ENCODE measurements at places on chromosomes 3 and 15.

DNA sequence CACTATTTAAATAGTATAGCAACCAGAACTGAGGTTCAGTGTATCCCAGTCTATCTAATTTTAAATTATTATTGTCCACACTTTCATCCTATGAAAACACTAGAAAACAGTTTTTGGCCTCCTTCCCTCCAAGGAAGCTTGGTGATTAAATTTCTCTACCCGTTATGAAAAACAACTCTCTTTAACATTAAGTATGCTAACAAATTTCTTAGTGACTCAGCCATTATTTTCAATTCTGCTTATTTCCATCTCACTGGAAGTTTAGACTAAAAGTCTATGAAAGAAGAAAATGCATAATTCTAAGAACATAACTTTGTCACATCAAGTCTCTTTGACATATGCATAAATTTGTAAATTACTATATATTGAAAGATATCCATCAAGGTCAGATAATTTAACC lies 185.2 kb downstream of the NSUN3 start:
- DNase-seq: no peak

- DNase-seq: no peak
Measured at GRCh38 chr3:104561324-104561723, 805.4 kb upstream of the ALCAM start.

- DNase-seq: peak; percentile 20
Measured at GRCh38 chr3:14352002-14352627, 50.3 kb upstream of the SLC6A6 start.

GRCh38 chr3:73465926-73466325 lies 158.8 kb downstream of the PDZRN3 start:
- no peak for DNase-seq

GRCh38 chr15:84883466-84883865 lies 996 bp upstream of the SLC28A1 start:
- no peak for DNase-seq

GRCh38 chr3:68893600-68894239 lies 38.6 kb downstream of the TAFA4 start:
- no peak for DNase-seq

- DNase-seq: no peak
Measured at GRCh38 chr3:172209333-172210321, 170.2 kb downstream of the FNDC3B start.

DNA sequence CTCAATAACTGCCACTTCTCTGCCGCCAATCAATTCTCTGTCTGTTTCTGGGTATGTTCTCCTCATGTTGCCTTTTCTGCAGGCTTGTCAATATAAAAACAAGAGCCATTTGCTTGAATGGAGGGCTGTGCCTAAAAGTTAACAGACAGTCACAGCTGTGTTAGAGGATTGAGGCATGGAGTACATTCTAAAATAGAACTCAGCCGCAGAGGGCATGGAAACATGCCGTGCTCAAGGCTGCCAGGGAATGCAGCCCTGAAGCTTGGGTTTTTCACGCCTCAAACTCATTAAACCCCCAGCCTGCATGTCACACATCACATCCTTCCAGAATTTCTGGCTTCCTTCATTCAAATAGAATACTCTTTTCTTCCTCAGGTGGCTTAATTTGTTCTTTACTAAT lies 166.6 kb downstream of the TPRG1 start:
- no peak for DNase-seq

GRCh38 chr3:81913886-81914663 lies 152.6 kb upstream of the GBE1 start:
- DNase-seq: no peak

DNA sequence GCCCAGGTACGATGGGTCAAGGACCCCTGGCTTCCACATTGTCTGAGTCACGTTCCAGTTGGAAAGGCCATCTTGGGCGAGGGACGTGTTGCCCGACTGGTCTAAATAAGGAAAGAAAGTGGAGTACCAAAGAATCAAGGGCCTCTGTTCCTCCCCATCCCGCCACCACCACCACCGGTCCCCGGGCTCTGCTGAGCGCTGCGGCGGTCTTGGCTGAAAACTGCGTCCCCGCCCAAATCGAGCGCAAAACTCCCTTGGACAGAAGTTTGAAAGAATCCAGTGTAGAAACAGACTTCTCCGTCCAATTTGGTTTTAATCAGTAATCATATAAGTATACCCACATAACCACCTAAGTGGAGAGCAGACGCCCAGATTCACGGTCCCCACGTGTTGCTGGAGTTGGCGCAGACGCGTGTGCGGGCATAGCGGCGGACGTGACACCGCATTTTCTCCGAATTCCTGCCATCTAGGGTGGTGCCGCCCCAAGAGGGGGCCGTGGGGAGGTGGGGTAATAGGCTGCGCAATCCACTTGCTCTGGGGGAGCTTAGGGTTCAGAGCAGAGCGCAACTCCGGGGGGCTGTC lies 243.8 kb upstream of the TOPAZ1 start:
- DNase-seq: peak; percentile 29

DNA sequence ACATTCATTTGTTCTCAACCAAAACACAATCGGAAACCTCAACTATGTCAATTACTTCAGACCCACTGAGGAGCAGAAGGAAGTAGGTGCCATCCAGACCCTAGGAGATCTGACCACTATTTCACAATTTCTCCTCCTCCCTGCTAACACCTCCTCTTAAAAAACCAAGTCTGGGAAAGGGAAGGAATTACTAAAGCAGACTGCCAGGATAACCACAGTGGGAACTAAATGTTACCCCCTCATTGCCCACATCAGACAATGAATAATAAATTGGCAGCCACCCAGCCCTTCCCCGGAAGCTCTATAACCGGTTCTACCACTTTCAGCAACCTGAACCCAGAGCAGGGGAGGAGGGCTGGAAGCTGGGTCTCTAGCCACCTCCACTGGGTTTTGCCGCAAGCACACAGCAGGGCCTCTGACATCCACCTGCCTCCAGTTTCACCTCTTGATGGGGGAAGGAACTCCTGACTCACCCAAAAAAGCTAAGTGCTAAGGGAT lies 17.6 kb downstream of the C15orf62 start:
- no peak for DNase-seq

DNA sequence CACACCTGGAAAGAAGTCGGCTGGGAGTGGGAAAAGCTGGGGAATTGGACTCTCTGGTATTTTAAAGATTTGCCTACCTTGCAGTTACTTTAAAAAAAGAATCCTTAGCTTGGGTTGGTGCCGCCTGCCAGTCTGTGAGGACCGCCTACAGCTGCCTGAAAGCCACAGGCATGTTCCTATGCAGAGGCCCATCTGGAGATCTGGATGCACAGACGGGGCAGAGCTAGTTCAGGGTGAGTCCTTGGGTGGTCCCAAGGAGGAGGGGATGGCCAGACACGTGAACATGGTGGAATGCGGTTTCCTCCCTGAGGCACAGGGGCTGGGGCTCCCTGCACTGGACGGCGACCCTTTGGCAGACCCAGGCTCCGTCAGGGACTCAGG lies 113.2 kb upstream of the IQSEC1 start:
- DNase-seq: no peak

- DNase-seq: no peak
Measured at GRCh38 chr3:16303037-16303575, 38.1 kb downstream of the OXNAD1 start.

- no peak for DNase-seq
Measured at GRCh38 chr15:39246523-39246922, 334.4 kb upstream of the THBS1 start.

DNA sequence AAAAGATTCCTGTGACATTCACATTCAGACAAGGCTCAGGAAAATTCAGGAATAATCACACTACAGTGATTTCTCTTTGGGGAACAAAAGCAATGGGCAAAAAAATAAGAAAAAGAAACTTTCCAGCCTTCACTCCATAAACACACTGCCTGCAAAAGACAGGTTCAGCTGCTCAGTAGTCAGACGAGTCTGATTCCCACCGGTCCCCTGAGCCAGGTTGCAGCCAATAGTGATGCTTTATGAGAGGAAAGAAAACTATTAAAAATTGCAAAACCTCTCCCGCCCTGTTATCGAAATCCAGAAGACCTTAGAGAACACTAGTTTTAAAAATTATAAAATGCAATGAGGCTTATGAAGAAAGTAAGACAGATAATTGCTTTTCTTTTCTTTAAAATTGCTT lies 8.5 kb downstream of the PLCH1 start:
- no peak for DNase-seq

- no peak for DNase-seq
Measured at GRCh38 chr3:123791898-123792297, 92.2 kb downstream of the MYLK start.

- no peak for DNase-seq
Measured at GRCh38 chr3:55718074-55718473, 231.0 kb upstream of the WNT5A start.

DNA sequence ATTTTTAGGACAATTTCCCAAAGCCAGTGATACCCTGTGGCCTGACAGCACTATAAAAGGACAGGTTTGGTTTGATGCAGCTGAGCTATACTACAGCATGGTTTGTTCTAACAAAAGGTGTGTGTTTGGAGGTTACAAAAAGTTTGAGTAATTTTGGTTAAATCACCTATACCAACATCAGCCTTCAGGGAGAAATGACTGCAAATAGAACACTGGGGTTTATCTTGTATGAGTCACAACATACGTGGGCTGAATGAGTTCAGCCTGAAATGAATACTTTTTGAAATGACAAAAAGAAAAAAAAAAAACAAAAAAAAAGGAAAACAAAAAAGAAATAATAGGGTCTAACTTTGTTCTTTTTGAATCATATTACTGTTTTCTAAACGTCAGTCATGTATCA lies 345.7 kb downstream of the CNTN3 start:
- no peak for DNase-seq

DNA sequence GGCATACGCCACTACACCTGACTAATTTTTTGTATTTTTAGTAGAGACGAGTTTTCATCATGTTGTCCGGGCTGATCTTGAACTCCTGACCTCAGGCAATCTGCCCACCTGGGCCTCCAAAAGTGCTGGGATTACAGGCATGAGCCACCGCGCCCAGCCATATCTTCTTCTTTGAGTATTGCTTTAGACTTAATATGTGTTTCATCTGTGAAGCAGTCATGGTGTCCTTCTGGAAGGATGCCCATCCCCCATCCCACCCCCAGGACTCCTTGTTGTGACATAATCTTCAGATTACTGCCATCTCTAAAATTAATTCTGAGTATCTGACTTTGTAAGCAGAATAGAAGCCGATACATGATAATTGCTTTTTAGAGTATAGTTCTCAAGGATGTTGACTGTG lies 57.7 kb downstream of the KLHL25 start:
- DNase-seq: no peak

DNA sequence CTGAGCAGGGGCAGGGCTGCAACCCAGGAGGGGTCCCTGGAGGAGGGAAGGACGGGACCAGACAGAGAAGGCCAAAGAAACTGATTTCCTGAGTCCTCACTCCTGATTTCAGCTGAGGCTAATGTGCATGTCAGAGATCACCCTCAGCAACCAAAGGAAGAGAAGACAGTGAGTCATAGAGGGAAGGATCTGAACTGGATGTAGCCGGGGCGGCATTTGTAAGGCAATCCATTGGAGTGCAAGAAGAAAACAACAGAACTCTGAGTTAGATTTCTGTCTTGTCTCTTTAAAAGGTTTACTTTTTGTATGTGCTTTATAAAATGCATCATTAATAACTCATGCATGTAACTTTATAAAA lies 105.3 kb upstream of the AGBL1 start:
- DNase-seq: no peak

DNA sequence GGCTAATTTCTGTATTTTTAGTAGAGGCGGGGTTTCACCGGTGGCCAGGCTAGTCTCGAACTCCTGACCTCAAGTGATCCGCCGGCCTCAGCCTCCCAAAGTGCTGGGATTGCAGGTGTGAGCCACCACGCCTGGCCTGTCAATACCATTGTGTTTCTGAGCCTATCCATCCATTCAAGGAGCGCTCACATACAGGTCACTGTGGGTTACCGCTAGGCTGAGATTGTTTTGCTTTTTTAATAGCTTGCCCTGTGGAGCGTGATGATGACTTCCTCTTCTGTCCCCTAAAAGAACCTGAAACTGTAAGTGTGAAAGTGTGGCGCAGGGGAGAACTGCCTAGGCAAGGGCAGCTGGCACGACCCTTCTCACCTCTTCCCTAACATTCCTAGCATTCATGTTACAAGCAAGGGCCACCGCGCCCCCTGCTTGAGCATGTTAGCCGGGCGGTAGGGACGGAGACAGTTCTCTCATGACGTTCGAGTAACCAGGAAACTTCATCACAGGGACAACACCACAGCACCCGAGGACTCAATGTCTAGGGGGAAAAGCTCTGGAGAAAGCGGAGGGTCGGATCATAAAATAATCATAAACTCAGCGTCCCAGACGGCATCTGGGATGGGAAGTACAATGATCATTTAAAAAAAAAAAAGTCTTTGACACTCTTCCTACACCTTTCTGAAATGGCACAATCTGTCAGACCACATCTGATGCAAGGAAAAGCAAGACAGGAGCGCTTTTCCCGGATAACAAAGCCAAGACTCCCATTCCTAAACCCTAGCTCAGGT lies 790 bp downstream of the LAMP3 start:
- peak; percentile 80 for DNase-seq

GRCh38 chr15:61118885-61119284 lies 110.2 kb downstream of the RORA start:
- no peak for DNase-seq

DNA sequence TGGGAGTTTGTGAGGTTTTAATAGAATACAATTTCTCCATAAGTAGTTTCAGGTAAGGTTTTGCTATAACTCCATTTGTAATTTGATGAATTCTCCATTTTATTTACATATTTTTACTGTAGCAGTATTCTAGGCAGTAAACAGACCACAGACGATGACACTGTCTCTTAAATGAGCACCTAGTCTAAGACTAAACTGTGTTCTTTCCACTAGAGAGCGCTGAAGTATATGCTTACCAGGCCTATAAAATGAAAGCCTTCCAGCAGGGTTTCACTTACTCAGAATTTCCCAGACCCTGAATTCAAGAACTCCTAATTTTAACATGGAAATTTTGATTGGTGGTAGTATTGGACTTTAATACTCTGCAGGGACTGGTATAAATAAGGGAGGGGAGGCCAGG lies 41.6 kb downstream of the POLG start:
- no peak for DNase-seq

GRCh38 chr3:195735036-195735695 lies 14.4 kb downstream of the MUC20 start:
- no peak for DNase-seq

GRCh38 chr3:10994306-10994705 lies 1.8 kb downstream of the SLC6A1 start:
- DNase-seq: no peak

DNA sequence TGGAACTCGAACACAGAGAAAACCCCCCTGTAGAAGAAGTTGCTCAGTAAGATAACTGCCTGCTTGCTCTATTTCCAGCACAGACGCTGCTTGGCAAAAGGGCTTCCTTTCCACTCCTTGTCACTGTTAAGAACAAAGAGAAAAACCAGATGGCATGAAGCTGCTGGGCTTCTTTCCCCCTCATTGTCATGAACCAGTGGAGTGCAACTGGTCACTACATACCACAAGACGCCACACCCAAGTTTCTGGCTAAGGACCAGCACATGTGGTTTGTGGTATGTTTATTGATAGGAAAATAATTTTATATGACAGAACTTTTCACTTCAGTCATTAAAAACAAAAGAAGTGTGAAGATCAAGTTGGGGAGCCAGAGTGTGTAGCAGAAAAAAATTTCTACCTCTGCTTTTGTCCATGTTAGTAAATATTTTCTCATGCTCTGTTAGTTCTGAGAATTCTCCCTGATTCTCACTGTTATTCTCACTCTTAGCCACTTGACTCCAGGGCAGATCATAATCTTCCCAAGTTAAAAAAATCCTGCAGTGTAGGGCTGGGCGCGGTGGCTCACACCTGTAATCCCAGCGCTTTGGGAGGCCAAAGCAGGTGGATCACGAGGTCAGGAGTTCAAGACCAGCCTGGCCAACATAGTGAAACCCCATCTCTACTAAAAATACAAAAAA lies 37.9 kb downstream of the CLK3 start:
- DNase-seq: no peak

Data from GM06990 (cell line).